Fibroblast of skin of right quadriceps (primary cell): ENCODE measurements at places on chromosomes 7 and 10.

DNA sequence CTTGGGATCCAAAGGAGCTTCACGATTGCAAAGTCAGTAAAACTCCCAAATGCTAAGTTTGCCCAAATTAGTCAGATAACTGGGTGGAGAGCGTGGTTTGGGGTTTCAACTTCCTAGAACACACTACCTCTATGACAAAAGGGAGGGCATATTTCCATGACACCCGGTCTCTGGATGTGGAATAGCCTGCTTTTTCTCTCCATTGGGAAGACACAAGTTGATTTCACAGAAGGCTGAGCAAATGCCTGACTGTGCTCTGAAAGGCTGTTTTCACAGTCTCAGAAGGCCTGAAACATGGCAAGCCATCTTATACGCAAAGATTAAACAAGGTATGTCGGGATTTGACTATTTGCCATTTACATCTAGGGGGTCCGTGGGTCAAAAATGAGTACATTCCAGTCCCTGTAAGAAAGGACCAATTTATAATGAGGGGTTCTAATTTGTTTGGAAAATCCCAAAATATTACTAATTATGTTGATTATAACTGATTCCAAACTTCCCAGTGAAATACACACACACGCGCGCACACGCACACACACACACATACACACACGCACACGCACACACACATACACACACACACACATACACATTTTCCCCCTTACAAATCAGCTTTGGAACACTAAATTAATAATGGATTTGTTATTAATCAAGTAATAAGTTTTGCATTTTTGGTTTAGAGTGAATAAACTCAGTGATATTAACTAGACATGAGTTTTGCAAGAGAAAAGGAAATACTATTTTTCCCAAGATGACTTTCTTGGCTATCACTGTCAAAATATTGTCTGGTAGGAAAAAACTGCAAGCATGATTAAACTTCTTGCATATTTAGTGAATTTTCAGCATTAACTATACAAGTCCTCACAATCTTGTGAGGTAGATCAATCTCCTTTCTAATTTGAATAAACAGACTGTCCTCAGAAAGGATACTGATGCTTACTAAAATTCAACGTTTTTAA is 105.0 kb downstream of the PRTFDC1 start:
- DNase-seq: no peak

- DNase-seq: no peak
Observed at GRCh38 chr10:80528185-80528700, 9.5 kb upstream of the SH2D4B start.

DNA sequence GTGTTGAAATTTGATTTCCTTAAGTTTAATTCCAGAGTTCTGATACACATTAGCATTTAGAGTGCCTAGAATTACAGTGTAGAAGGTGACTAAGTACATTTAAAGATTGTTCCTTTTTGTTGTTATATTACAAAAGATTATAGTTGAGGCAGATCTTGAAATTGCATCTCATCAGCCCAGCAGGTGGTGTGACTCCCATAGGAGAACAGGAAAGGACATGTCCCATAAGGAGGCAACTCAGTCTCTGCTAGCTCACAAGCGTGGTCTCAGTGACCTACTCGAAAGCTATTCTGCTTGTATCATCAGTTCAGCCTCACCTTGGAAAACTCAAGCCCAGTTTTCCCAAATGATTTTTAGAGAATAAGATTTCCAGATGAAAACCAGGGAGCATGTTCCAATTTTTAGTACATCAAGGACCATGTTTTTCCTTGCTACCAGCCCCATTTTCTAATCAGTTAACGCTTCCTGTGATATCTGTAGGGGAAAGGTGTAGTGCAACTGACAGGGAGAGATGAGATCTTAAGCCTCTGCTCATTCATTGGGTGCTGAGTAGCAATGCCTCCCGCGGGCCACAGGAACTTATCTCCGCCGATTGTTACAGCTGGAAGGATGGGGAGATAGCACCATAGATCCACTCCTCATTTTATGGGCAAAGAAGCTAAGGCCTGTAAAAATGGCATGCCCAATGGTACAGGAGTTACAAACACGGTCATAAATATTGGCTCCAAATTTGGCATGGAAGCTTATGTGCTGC is 1.1 kb upstream of the GNAI1 start:
- peak; percentile 18 for DNase-seq

GRCh38 chr7:15508258-15508657 is 53.6 kb downstream of the AGMO start:
- peak; percentile 31 for DNase-seq

- DNase-seq: no peak
Observed at GRCh38 chr10:44385696-44386441, 972 bp upstream of the CXCL12 start.

- peak; percentile 44 for DNase-seq
Observed at GRCh38 chr7:95478272-95479037, 7.3 kb upstream of the ASB4 start.

- DNase-seq: peak; percentile 63
Observed at GRCh38 chr7:48255046-48255445, 83.8 kb downstream of the ABCA13 start.

GRCh38 chr10:110501142-110501937 is 3.6 kb downstream of the DUSP5 start:
- DNase-seq: peak; percentile 94

DNA sequence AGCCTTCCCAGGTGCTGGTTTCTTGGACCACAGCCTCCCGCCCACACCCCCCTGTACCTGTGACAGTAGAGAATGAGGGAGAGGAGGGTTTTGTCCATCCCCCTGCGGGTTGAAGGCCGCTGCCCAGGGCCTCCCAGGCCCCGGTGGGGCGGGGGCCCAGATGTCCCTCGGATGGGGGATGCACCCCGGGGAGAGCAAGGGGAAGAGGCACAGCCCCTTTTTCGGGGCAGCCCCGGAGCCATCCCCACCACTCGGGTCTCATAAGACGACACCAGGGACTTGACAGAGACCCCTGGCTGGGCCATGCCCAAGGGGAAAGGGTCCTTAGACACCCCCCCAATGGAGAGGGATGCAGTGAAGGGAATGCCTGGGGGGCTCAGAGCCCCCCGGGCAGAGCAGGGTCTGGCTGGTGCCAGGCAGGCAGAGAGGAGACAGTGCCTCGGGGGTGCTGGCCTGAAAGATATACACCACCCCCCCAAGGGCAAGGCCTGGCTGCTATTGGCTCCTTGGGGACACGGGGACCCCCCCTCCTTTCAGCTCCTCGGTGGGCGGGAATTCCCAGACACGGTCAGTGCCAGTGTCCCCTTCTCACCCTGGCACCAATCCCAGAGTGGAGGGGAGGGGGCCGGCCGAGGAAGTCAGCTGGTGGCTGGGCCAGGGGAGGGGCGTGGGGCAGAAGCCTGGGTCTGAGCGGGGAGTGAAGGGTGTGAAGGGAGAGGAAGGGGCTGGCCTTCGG is 3.7 kb upstream of the SPACDR start:
- no peak for DNase-seq

DNA sequence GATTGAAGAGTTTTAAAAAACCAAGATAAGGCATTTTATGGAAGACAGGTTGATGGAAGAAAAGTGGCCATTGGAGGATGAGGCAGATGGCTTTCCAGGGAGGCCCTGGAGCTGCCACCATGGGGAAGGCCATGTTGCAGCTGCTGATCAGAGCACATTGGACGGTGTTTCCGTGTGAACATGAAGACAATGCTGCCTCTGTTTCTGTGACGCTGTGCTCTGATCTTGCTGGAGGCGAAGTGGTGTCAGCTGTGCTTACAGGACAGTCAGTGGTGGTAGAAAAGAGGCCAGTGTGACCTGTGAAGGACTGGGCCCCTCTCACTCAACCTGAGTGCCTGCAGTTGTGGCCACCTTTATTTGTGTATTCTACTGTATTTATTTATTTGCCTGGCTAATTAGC is 132.9 kb downstream of the FAM204A start:
- no peak for DNase-seq
